ENCODE measurements at places on chromosomes 7 and 10.

GRCh38 chr10:52541006-52541473, 227.0 kb downstream of the DKK1 start:
- no peak for DNase-seq

DNA sequence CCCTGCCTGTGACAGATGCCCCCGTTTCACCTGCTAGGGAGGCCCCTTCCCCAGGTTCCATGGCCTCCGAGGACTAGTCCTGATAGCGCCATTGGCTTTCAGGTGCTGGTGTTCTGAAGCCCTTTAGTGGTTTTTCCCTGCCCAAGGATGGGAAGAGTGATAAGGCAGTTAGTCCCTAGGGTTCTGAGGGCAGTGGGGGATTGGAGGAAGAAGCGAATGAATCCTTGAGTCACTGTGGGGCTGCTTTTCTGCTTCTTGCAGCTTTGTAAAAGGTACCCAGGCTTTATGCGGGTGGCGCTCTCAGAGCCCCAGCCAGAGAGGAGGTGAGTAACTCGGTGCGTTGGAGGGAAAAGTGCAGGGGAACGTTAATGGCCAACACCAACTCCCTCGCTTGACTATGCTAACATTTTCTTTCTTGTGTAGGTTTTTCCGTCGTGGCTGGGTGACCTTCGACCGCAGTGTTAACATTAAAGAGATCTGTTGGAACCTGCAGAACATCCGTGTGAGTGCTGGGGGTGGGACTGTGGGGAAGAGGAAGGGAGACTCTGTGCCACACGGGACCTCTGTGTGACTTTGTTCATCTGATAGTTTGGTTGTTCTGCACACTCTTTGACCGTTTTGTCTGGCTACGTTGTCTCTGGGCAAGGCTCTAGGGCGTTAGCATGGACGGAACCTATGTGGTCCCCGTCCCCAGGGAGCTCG, 3.9 kb downstream of the UFSP1 start:
- DNase-seq, result no peak

DNA sequence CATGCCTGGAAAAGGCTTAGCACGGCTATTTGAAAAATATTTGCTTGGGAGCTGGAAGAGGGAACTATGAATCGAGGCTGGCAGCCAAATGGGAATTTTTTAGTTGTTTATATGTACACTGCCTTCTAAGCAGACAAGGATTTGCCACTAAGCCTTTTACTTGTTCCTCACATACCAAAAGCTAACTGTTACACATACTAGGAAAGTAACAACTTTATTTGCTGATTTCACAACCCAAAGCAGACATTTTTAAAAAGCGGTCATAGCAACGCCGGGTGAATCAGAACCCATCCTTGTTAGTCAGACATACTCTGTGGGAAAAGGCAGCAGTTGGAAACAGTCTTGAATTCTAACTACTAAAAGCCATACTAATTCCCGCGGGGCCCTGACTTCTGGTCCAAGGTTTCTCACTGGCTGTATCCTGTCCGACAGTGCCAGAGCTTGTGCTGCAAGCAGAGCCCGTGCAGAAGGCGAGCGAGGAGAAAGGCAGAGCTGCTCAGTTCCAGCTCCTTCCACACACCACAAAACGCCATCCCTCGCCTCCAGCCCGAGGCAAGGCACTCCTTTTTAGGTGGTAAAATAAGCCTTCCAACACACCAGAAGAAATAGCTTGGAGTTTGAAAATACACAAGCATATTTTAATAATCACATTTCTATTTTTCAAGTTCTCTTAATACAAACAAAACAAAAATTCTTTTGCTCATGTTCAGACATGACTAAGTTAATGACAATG, 89.2 kb downstream of the RNF216 start:
- peak; percentile 75 for DNase-seq

GRCh38 chr10:123229927-123230630, 75.9 kb downstream of the BUB3 start:
- no peak for DNase-seq

DNA sequence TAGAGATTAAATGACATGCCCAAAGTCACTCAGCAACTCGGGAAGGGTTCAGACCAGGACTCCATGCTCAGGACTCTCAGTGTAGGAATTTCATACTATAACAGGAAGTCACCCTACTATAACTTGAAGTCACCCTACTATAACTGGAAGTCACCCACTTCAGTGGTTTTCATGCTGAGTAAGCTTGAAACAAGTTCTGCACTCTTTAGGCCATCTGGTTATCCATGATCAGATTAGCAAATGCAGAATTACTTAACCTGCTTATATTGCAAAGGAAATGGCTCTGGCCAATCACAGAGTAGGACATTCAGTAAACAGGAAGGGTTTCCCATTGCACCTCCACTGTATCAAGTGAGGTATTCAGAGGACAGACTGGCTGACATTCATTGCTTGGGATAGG, 1240.4 kb downstream of the GATA3 start:
- peak; percentile 53 for DNase-seq

DNA sequence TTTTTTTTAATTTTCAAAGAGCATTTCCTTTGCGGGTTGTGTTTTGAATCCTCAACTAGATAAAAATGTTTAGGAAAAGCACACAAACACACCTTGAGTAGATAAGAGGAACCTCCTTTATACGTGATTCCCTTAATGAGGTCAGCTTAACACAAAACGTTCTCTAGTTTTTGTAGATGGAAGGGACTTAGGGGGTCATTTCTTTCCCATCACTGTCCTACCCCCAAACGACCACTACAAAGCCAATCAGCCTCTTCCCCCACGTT, 1.2 kb downstream of the SUV39H2 start:
- no peak for DNase-seq

GRCh38 chr7:106294334-106294733, 9.6 kb upstream of the NAMPT start:
- no peak for DNase-seq

DNA sequence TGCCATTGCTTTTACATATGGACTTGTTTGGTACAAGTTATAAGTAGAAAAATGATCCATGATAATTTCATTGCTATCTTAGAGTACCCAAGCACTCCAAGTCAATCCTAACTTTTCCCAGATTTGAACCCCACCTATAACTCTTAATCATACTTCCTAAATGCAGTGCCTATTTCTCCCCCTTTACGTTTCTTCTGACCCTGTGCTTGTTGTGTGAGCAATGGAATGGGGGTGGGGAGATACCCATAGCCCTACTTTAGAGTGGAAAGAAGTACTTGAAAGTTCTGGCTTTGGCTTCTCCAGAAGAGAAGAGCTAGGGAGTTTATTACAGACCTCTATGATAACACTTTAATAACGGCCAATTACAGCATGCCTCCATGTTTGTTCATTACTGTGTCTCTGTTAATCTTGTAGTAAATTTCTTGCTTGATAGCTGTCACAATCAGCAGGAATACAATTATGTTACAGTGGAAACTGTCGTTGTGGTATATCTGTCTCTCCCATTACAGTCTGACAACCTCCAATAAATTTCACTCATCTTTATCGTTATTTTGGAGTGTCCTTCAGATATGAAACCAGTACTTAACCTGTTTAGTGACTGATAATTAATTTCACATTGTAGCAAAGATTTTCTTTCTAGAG, 34.0 kb downstream of the CNPY1 start:
- DNase-seq, result no peak

Data from inflammatory macrophage treated with lipopolysaccharide for 1 hour (primary cell).